ENCODE measurements at places on chromosomes 3 and 15.

- DNase-seq: no peak
These were observed 58.2 kb upstream of the SCN5A start for GRCh38 chr3:38707730-38708129.

- no peak for DNase-seq
These were observed 4.1 kb downstream of the GALNT15 start for GRCh38 chr3:16178628-16178988.

DNA sequence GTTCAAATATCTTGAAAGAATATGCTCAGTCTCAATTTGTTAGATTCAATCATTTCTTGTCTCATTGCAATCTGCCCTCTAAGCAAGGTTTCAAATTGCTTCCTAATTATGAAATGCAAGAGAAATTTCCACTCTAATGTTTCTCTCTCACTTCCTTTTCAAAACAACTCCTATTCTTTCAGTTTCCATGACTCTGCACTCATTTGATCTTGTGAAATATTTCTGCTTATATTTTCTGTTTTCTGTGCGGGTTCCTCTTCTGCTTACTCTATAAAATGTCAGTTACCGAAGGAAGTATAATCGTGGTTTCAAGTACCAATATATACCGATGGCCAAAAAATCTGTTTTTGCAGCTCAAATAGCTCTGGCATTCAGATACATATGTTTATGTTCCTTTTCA lies 521.9 kb upstream of the NAALADL2 start:
- DNase-seq: no peak

DNA sequence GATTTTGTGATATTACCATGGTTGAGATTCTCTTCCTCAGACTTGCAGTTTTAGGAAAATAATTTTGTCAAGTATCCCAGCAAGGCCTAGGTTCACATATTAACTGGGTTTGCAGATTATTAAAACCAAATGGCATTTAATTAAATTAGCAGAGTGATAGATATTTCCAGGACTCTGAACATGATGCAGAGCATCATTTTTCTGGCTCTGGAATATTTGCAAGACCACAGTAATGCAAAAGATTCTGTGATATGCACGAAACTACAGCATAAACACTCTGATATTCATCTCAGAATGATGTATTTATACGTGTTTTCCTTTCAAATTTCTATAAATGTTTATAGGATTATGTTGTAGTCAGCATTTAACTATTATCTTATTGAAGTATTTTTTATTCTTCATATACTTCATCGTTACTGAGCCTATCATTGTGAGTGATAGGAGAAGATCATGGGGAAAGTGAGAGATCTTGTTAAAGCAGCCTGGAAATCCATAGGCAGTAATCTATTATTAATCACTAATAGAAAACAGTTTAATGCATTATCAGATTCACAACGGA lies 1245.6 kb downstream of the OTOL1 start:
- no peak for DNase-seq

DNA sequence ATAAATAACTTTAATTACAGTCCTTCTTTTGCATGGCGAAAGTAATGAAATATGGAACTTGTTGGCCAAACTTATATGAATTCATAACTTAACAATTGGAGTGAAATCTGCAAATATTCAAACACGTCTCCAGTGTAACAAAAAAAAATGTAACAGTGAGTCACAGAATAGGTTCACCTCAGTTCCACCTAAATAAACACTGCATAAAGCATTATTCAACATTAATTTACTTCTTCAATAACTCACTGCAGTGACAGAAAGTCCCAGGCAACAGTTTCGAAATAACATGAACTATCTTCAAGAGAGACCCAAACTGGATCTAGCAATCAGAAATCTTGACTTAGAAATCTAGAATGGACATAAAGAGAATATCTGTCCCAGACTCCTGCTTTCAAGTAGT lies 75.6 kb downstream of the GMNC start:
- DNase-seq: no peak

DNA sequence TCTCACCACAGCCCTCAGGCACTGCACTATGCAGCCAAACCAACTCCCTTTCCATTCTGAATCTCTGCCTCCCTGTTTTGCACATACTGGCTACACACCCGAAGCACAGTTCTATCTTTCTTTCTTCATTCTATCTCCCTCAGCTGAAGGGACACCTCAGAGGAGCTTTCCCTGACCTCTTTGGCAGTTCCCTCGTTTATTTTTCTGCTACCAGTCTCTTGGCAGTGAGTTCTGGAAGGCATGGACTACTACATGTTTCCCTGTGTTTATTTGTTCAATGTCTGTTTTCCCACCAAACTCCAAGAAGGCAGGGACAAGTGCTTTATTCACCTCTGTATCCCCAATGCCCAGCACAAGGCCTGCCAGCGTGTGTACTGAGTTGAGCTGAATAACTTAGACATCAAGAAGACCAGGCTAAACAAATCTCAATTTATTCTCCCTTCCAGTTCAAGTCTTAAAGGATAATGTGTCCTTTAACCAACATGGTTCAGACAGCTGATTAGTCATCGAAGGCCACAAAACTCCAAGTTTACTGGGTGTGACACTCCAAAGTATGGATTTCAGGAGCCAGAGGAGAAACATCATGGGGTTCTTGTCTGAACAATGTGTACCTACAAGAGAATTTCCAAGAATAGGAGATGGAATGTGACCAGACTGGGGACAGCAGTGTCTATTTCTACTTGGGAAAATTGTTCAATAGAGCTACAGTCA lies 260.1 kb upstream of the CTNNB1 start:
- no peak for DNase-seq

DNA sequence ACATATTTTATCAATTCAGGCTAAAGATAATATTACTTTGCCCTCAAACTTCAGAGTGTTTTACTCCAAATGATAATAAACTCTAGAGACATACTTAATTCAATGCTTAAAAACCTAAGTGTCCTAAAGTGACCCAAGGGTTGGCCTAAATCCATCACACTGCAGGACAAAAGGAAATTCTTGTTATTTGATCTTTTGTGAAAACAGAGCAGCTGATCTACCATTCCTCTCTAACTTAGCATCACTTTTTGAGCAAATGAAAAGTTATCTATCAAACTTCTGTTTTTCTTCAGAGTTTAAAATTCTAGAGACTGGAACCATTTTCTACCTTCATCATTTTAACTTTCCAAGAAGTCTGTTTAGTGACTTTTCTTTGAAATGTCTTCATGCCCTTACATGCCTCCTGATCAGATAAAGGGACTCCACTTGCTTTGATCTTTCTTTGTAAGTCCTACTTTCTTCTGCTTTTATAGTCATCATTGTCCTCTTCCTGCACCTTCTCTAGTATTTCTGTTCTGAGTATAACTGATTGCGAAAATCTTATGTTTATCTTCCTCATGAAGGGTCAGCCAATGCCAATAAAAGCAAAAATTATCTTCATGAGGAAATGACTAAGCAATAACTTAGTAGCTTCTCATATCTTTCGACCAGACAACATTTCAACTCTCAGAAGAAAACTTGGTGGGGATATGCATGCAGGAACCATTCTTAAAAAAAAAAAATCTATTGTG lies 378.7 kb upstream of the TGFBR2 start:
- DNase-seq: no peak

GRCh38 chr15:90497912-90498311 lies 31.8 kb upstream of the CRTC3 start:
- no peak for DNase-seq

DNA sequence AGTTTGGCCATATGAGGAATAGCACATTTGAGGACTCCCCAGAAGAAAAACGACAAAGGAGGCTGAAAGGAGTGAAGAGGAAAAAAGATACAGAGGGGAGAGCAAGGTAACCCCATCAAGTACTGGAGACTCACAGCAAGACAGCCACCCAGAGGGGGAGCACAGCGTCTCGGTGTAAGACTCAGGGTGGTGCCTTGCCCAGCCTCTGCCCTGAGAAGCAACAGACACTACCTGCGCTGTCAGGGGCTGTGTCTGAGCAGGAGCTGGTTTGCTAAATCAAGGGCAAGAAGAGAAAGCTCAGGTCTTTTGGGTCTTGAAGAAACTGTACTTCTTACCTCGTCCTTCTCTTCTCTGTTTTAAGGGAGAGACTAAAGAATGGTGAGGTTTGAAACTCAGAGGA lies 27.9 kb downstream of the FBXO45 start:
- no peak for DNase-seq

GRCh38 chr3:144187531-144188210 lies 216.0 kb downstream of the DIPK2A start:
- no peak for DNase-seq
